ENCODE measurements at places on chromosomes 11 and 22.

DNA sequence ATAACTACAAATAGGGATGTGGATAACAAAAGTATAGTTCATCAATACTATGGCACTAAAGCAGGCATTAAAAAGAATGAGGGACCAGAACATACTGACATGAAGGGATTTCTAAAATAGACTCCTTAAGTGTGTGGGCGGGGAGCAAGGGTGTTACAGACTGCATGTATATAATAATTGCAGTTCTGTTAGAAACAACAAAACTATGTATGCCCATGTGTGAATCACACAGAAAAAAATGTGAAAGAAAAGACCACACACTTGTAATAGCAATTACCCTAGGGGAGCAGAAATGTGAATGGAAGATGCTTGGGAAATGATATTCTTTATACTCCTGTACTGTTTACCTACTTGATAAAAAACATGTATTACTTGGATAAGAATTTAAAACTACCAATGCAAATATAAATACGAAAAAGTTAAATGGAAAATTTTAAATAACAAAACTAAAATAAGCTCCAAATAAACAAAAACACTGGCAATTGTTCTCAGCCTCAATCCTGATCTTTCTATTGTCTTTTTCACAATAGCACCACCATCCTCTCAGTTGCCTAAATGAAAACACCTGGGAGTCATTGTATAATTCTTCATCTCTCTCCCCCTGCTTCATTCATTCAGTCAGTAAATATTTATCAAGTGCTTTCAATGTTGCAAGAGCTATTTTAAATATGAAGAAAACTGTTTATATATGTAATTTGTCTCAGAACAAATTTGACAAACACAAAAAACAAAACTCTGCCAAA, 129.8 kb downstream of the FCHSD2 start:
- no peak for DNase-seq

- DNase-seq, result no peak
Measured at GRCh38 chr22:36864454-36865215, 3.8 kb downstream of the NCF4 start.

- no peak for DNase-seq
Measured at GRCh38 chr22:46653596-46653995, 33.4 kb downstream of the GRAMD4 start.

GRCh38 chr11:8793114-8793777, 110.7 kb downstream of the RPL27A start:
- DNase-seq, result no peak

DNA sequence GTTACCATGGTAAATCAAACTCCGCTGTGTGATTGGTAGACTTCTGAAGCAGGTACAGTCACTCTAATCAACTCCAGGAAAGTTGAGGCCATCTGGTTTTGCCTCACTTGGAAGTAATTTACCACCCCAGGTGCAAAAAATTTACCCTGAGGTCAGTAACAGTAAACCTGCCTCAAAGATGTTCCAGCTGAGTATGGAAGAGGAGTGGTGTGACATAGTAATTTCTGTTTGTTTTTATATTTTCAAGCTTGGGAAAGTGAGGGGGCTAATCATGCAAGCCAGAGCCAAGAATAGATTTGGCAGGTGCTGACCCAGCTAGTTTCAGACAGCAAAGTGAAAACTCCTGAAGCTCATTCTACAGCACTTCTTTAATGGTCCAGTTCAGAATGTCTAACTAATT, 691.6 kb downstream of the NTM start:
- no peak for DNase-seq

- DNase-seq, result no peak
Measured at GRCh38 chr22:50267591-50268390, 2.4 kb downstream of the MAPK11 start.

- no peak for DNase-seq
Measured at GRCh38 chr11:114031246-114031966, 28.1 kb upstream of the ZBTB16 start.

DNA sequence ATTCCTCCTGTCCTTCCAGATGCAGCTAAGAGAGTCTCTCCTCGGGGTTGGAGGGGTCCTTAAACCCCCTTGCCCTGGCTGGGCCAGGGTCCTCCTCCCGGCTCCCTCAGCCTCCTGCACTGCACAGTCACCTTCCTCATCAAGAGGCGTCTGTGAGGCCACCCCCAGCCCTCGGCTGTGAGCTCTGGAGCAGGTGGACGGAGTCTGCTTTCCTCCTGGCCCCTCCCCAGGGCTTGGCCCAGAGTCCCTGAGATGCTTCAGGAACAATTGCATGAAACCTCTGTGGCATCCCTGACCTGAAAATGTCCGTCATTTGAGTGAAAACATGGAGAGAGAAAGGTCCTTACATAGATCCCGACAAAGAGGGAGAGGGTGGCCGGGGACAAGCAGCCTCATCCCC, 6.7 kb upstream of the FGF3 start:
- no peak for DNase-seq

DNA sequence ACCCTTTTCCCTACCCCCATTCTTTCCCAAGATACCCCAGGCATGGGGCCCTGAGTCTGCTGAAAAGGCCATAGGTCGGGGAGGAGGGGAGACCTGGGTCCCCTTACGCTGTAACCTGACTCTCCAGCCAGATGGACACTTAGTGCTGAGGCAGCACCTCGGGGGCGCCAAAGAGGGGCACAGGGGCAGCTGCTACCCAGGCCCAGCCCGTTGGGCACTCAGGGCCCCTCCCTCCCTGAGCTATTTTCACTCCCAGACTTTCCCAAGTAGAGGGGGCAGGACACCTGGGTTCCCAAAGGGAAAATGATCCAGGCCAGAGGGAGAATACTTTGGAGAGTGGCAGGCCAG, 933 bp downstream of the ACTN3 start:
- no peak for DNase-seq

DNA sequence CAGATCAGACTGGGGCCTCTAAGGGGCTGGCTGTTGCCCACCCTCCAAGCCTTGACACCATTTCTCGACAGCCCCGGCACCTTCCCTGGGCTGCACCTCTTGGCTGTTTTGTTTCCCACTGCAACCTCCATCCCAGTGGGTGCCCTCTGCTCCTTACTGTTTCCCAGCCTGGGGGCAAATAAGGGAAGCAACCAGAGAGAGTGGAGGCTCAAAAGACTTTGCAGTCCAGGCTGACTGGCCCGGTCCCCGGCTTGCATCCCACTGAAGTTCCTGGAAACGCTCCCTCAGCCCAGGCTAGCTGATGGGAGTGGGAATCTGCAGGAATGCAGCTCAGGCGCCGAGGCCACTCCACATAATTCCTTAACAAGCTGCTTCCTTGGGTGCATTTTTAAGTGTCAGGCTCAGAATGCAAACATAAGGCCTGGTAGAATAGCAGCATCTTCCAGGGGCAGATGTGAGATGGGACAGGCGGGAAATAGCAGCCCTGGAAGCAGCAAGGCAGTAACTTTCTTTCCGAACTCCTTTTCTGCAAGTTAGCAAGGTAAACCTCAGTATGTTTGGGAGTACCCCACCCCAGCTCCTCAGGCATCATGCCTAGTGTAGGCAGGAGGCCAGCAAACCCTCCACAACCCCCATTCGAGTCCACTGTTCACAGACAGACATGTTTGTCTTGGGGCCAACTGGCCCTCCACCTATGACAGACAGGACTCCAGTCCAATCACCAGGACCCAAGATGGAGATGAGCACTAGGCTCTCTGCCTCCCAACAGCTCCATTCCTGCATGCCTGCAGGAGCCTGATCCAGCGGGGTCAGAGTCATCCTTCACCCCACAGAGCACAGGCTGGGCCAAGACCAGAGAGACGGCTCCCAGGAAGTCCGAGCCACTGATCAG, 39.3 kb downstream of the RPL27A start:
- DNase-seq, result no peak

DNA sequence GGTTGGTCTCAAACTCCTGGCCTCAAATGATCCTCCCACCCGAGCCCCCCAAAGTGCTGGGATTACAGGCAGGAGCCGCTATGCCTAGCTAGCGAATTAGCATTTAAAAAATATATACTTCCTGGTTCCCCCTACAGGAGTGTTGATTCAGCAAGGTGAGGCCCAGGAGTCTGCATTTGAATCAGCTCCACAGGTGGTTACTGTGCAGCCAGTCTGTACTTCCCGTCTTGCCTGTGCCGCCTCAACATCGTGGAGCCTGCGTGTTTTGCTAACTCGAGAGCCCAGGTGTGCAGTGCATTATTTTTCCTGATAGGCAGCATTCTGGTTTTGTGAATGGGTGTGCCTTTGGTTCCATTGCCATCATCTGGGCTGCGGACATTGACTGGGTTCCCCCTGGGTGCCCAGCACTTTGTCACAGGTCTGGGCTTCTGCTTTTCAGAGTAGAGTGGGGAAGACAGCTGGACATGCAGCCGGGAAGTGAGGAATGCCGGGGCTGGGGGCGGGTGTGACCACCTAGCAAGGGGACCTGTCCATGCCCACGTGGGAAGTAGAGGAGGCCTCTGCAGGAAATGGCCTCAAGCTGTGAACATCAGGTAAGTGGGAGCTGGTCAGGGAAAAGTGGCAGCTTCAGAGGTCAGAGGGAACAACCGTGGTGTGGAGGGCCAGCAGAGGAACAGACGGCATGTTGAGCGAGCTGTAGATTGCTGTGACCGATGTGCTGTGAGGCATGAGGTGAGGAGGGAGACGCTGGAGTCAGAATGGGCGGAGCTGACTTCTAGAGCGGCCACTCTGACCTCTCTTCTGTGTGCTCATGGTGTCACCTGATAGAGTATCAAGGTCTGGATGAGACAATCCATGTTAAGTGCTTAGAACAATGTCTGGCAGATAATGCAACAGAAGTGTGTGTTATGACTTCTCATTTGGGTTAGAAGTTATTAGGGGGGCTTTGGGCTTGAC, 42.2 kb downstream of the PPFIA1 start:
- DNase-seq, result no peak

DNA sequence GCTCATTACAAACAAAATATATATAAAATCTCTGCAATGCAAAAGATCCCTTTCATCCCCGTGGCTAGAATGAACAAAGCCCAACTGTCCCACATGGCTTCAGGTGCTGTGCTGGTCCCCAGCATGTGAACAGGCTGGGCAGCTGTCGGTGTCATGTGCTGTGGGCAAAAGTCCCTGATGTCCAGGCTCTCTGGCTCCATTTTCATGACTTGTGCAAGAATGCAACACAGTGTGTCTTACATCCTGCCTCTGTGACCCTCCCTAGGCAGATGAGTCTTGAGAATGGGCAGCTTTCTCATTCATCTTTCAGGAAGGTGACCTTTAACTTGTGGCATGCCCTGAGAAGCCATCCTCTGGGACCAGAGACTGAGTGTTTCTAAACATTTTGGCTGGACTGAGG, 14.5 kb downstream of the GUCD1 start:
- DNase-seq, result no peak

DNA sequence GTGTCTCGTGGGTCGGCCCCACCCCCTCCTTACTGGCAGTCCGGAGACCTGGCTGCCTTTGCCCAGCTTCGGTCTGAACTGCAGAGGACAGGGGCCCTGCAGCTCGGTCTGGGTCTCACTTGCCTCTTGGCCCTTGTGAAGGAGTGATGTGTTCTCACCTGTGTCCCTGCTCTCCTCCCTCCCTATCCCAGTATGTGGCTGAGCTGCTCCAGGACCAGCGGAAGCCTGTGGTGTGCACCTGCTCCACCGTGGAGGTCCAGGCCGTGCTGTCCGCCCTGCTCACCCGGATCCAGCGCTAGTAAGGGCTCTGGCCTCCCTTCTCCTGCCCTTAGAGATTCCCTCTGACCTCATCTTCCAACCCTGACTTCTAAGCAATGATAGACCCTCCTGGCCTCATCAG, 35.7 kb upstream of the RAB1B start:
- no peak for DNase-seq

- DNase-seq, result no peak
Measured at GRCh38 chr22:35949243-35949642, 79.4 kb downstream of the RBFOX2 start.

- DNase-seq, result no peak
Measured at GRCh38 chr11:12280838-12281565, 96.4 kb upstream of the PARVA start.

GRCh38 chr11:6574816-6575715, 28.4 kb downstream of the RRP8 start:
- no peak for DNase-seq

- DNase-seq, result no peak
Measured at GRCh38 chr22:29388759-29389090, 355 bp upstream of the AP1B1 start.

GRCh38 chr11:24253237-24253760, 243.6 kb upstream of the LUZP2 start:
- DNase-seq, result no peak

DNA sequence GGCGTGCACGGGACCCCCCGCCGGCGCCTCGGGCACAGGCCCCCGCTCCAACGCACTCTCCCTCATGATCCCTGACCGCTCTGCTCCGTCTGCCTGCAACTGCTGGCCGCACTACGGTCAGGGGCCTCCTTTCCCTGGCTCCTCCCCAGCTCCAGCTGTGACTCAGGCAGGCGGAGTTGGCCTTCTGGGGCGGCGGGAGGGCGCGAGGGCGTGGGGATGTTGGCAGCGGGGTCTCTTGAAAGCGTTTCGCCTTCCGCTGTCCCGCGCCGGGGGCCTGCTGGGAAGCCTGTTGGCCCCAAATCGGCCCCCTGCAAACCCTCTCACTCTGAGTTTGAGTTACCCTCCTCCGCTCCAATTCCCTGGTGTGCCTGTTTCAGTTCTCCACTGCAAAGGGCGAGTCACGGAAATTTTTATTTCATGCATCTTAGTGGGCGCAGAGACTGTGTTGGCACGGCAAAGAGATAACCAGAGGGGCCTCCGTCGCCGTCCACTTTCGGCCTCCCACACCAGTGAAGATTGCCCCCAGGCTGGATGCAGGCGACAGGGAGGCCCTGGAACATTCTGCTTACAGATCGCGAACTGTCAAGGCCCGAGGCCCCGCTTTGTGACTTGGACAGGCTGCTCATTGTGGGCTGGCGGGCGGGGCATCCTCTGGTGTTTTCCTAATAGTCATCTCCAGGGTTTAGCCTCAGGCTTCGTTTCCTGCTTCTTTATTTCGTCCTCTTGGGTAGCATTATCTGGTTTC, at the start of gene CAVIN3:
Gene CAVIN3 (minus strand): TSS at position 91 of the 745 bp plus-strand sequence. CDS start 25 bp downstream, at position 66.
- no peak for DNase-seq

DNA sequence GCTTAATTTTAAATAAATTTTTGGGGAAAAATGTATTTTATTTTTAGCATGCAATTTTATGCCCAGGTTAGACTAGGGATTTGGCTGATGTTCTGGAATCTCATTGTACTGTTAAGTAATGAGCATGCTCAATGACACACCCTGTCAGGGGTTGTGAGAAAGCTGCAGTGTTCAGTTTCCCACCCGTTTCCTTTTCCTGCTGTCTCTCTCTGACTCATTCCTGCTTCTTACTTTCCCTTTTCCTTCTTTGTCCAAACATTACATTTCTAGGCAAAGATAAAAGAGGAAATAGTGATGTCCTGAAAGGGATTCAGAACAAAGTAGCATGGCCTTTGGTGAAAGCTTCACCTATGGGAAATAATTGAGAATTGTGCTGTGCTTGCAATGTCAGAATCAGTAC, 22.7 kb downstream of the OOSP3 start:
- no peak for DNase-seq

DNA sequence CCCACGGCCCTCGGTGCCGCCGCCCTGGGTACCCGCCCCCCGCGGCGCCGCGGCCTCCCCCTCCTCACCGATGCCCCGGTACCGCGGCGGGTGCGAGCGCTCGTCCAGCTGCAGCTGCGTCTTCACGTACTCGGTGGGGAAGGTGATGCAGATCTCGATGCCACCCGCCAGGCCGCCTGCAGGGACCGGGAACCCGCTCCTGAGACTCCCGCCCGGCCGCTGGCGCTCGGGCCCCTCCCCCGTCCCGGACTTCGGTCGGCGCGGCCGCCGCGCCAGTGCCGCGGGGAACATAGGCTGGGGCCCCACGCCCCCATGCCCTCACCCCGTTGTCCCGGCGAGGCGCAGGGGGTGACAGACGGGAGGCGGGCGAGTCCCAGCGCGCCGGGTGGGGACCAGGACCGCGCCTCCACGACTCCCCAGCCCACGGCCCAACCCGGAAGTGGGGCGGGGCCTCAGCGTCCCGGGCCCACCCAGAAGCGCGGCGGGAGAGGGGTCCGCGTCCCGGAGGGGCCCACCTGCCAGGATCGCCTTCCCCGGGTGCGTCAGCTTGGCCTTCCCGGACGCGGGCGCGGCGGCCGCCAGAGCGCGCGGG, 375 bp downstream of the SLC25A1 start:
- DNase-seq, result peak; percentile 56

All from HEK293T (cell line).